ENCODE measurements at places on chromosomes 7 and 10. TPM values are rescaled to one million over a fixed set of nuclear protein-coding genes. Genes with fewer than 3 reads are reported as not detected.

FAM221A gene
- total RNA-seq, result 3.4 TPM

OGDHL gene
- total RNA-seq, result 2.9 TPM

DNA sequence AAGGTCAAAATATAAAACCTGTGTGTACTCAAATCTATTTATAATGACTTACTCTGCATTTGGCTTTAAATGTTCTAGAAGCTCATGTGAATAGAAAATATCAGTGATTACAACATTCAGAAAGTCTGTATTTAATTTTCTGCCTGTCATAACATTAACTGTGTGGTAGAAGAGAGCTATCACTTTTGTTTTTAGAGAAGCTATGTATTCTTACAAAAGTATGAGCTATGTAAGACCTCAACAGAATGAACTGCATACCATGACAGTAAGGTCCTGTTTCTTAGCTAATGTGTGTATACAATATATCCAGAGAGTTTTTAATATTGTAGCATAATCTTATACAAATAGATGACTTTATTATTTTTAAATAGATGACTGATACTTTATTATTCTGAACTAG, 61.5 kb downstream of the PTN start:
- H3K27me3 ChIP-seq, result no peaks in the 10 kb centered on the region
- H3K36me3 ChIP-seq, result no peaks in the 10 kb centered on the region
- no peak overlapping the region for H3K27ac ChIP-seq
- H3K4me1 ChIP-seq, result no peaks in the 10 kb centered on the region
- DNase-seq, result no peak

DNA sequence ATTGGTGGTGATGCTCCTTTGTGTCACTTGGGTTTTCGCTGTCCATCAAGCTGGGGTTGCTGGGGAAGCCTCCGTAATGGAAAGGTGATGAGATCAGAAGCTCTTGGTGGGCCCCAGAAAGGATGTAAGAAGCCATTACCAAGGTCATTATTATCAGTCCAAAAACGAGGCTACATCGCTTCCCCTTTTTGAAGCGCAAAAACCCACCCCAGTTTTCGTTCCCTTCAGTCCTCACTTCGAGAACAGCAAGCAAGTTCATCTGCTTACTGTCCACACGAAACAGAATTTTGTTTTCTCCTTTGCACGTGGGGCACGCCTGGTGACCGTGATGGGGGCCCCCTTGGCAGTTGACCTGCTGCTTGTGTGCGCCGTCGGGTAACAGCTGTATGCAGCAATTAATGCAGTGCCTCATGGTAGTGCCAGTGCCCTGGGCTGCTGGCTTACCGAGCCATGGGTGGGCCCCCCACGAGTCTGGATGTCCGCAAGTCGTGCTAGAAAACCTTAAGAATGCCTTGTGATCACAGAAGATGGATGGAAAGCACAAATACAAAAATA, 47.5 kb downstream of the CHST15 start:
- H3K36me3 ChIP-seq, result no peaks in the 10 kb centered on the region
- no peak overlapping the region for H3K4me3 ChIP-seq
- H3K27me3 ChIP-seq, result no peaks in the 10 kb centered on the region
- DNase-seq, result no peak

GRCh38 chr10:11097686-11098085, 80.0 kb downstream of the CELF2 start:
- H3K36me3 ChIP-seq, result no peaks in the 10 kb centered on the region
- H3K4me1 ChIP-seq, result peaks cover 13% of the 10 kb centered on the region
- no peak overlapping the region for H3K4me3 ChIP-seq

Measured in ovary (tissue), 10 donors.